Small intestine (tissue), 16 donors: ENCODE measurements at places on chromosomes 11 and 22.

DNA sequence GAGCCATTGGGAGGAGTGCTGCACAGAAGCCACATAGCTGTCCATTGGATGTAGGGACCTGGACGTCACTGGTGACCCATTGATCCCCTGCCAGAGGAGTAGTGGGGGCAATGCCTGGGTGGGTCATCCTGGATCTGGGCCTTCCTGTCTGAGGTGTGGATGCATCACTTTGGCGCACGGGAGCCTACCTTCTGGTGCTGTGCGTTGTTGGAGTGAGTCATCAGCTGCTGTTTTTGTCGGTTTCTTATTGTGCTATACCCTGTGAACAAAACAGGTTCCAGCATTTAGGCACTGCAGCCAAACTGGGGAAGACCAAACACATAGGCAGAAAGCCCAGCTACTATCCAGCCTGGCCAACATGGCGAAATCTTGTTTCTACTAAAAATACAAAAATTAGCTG lies 3.2 kb downstream of the TAF6L start:
- H3K27me3 ChIP-seq: no peaks in the 10 kb centered on the region
- peaks cover 3% of the 10 kb centered on the region for H3K36me3 ChIP-seq
- no peak overlapping the region for H3K4me3 ChIP-seq
- H3K4me1 ChIP-seq: peaks cover 16% of the 10 kb centered on the region
- no peak overlapping the region for H3K27ac ChIP-seq
- DNase-seq: no peak

DNA sequence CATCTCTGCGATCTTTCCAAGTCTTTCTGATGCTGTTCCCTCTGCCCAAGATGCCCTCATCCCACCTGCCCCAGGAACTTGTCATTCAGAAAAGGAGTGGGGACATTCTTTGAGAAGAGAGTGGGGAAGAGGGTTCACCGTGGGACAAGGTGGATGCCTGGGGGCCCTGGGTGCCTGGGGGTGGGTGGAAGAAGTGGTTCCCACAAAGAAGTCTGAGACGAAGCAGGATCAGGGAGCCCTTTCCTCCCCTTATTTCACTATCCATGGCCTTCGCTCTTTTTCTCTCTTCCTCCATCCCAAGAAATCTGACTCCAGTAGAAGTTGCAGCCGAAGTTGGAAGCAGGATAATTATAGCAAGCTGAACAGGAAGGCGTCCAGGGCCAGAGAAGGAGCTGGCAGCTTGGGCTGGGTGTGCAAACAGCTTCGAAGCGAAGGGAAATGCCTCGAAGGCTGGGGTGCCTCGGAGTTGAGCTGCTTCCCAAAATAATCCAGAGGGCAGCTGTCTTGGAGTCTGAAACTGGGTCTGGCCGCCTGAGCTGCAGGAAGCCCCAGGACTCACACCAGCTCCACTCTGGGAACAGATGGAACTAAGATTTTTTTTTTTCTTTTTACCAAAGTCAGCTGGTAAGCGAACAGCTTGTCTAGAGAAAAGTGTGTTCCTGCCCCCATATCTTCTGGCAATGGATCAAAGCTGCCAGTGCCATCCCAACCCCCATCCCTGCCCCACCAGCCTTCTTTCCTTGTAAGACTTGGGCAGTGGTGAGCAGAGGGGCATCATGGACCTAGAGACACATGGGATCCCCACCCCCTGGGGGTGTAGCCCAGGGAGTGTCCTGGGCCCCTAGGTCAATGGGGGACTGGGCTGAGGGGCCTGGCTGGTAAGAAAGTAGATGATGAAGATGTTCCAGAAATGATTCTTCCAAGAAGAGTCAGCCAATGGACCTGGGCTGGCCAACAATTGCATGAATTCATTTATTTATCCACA lies 31.5 kb downstream of the PARVG start:
- DNase-seq: no peak
- no peak overlapping the region for H3K27ac ChIP-seq
- no peaks in the 10 kb centered on the region for H3K27me3 ChIP-seq

DNA sequence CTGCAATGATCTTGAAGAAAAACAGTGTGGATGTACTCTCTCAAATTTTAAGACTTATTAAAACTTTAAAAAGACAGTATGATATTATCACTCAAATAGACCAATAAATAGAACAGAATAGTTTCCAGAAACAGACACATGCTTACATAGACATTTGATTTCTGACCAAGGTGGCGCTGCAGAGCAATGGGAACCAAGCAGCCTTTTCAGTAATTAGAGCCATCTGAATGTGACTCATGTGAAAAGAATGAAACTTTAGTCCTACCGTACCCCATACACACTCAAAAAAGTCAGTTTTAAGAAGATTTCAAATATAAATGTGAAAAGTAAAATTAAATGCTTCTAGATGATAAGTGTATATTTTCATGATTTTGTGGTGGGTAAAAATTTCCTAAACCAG lies 74.2 kb upstream of the MS4A8 start:
- H3K36me3 ChIP-seq: no peaks in the 10 kb centered on the region
- H3K27ac ChIP-seq: no peak overlapping the region
- no peaks in the 10 kb centered on the region for H3K27me3 ChIP-seq
- peak; percentile 21 for DNase-seq

DNA sequence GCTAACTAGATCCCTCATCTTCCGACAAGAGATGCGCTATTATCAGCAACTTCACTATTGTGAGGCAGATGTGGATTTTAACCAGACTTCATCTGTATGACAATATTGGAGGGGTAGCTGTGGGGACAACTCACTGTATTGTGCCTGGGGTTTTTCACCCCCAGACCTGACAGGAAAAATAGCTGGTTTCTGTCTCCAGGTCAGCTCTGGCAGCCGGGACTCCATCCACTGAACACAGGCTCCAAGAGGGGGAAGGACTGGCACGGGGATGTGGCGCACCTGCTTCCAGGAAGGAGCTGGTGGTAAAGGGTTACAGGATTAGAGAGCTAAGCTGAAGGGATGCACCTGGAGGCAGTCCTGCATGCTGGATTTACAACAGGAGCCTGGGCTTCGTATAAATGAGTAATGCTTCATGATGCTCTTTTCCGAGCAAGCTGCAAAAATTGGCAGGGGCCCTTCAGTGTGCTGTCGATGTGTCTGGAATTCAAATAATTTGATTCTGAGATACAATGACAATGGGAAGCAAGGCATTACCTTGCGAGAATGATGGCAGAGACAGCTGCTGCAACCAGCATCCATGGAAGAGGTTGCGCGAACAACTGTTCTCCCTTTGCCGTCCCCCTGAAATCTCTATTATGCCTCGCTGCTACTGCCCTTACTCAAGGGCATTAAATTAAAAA lies 49.5 kb downstream of the LMO2 start:
- H3K27me3 ChIP-seq: peaks cover 19% of the 10 kb centered on the region
- no peak for DNase-seq
- no peaks in the 10 kb centered on the region for H3K36me3 ChIP-seq

- H3K27me3 ChIP-seq: no peaks in the 10 kb centered on the region
- no peaks in the 10 kb centered on the region for H3K4me1 ChIP-seq
- DNase-seq: no peak
- H3K4me3 ChIP-seq: no peak overlapping the region
- H3K27ac ChIP-seq: peak overlapping the region; percentile 6
Measured at GRCh38 chr11:36411202-36411640, 98.9 kb downstream of the TRAF6 start.

DNA sequence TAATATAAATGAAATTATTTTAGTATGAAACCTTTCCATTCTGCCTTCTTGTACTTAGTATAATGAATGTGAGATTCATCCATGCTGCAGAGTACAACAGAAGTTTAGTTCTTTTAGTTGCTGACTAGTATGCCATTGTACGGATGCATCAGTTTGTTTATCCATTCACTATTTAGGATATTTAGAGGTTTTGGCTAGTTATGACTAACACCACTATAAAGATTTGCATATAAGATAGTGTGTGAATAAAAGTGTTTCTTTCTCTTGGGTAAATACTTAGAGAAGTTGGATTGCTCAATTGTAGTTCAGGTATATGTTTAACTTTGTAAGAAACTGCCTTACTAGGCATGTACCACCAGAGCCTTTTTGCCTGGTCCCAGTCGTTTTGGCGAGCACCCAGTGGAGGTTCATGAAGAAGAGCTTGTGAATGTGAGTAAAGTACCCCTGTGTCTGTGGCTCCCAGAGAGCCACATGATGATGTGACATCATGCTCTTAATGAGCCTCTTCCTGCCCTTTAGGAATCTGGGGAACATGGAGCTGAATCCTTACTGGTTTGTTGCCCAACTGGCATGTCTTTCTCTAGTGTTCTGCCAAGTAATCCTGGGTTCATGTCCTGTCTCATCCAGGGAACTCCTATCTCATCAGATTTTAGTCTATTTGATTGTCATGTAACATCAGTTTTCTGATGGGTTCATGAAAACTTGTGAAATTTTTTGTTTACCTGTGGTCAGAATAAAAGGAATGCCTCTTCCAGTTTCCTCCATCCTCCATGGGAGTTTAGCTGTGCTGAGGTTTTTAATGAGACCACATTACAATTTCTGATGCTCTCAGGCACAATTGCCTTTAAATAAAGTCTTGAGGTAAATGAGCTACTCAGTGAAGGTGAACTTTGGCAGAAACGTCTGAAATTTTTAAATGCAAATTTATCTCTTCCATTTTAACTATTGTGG lies 234.8 kb downstream of the CASP12 start:
- H3K4me1 ChIP-seq: no peaks in the 10 kb centered on the region
- H3K27ac ChIP-seq: no peak overlapping the region
- no peaks in the 10 kb centered on the region for H3K27me3 ChIP-seq
- no peaks in the 10 kb centered on the region for H3K36me3 ChIP-seq

DNA sequence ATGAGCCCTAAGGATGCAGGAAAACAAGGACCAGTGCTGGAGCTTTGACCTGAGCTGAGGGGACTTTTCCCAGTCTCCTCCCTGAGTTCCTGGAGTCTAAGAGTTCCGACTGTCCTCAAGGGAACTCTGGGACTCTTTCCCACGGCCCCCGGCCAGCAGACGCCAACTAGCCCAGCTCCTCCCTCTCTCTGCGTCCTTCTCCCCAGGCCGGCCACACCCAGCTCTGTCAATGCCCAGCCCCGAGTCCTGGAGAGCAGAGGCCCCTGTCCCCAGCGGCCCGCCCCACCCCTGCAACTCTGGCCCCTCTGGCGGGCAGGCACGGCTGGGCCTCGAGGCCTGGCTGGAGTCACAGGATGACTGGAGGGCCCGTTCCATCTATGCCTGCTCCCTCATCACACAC lies 29.8 kb downstream of the NECTIN1 start:
- peaks cover 97% of the 10 kb centered on the region for H3K4me1 ChIP-seq
- H3K4me3 ChIP-seq: no peak overlapping the region
- peaks cover 60% of the 10 kb centered on the region for H3K36me3 ChIP-seq

GRCh38 chr11:132187814-132188213 lies 817.4 kb downstream of the NTM start:
- H3K27me3 ChIP-seq: no peaks in the 10 kb centered on the region
- no peaks in the 10 kb centered on the region for H3K36me3 ChIP-seq
- no peaks in the 10 kb centered on the region for H3K4me1 ChIP-seq
- no peak overlapping the region for H3K27ac ChIP-seq
- H3K4me3 ChIP-seq: no peak overlapping the region
- DNase-seq: no peak

GRCh38 chr22:22071455-22071854 lies 88.9 kb upstream of the TOP3B start:
- no peak overlapping the region for H3K4me3 ChIP-seq
- no peaks in the 10 kb centered on the region for H3K4me1 ChIP-seq
- no peak for DNase-seq
- no peaks in the 10 kb centered on the region for H3K36me3 ChIP-seq
- no peak overlapping the region for H3K27ac ChIP-seq

- DNase-seq: peak; percentile 25
- H3K27ac ChIP-seq: no peak overlapping the region
- no peaks in the 10 kb centered on the region for H3K36me3 ChIP-seq
- no peaks in the 10 kb centered on the region for H3K27me3 ChIP-seq
- no peak overlapping the region for H3K4me3 ChIP-seq
- no peaks in the 10 kb centered on the region for H3K4me1 ChIP-seq
Measured at GRCh38 chr11:96168623-96169022, 174.4 kb downstream of the MAML2 start.

GRCh38 chr11:104918113-104918824 lies 20.0 kb upstream of the CASP12 start:
- H3K27ac ChIP-seq: peak overlapping the region; percentile 24
- peak overlapping the region; percentile 24 for H3K4me3 ChIP-seq
- no peaks in the 10 kb centered on the region for H3K36me3 ChIP-seq
- DNase-seq: peak; percentile 44
- peaks cover 3% of the 10 kb centered on the region for H3K4me1 ChIP-seq
- H3K27me3 ChIP-seq: no peaks in the 10 kb centered on the region
